ENCODE measurements at places on chromosomes 3 and 15. TPM values are rescaled to one million over a fixed set of nuclear protein-coding genes. Genes with fewer than 3 reads are reported as not detected.

GRCh38 chr3:110799271-110799670 lies 272.3 kb upstream of the NECTIN3 start:
- no peak for DNase-seq

DNA sequence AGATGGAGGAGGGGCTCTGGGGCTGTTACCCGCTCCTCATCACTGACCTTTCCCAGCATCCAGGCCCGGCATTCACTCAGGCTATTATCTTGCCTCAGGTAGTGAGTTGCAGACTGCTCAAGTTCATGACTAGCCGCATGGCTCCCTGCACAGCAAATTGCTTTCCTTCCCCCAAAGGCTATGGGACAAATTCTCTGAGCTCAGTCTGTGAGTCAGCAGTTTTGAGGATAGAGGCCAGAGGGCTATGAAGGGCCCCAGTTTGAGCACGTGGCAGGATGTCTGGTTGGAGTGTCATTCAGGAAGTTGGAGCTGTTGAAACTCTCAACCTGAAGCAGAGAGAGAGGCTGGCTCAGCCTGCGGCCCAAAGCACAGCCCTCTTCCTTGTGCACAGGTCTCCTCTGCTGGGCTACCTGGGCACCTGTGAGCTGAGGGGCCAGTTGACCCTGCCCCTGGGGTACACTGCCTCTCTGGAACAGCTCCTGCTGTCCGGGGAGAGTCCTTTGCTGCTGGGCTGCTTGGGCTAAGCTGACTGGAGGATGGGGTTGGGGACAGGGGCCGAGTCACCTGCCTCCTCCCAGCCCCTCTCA lies 7.9 kb downstream of the FAH start:
- DNase-seq = no peak

DNA sequence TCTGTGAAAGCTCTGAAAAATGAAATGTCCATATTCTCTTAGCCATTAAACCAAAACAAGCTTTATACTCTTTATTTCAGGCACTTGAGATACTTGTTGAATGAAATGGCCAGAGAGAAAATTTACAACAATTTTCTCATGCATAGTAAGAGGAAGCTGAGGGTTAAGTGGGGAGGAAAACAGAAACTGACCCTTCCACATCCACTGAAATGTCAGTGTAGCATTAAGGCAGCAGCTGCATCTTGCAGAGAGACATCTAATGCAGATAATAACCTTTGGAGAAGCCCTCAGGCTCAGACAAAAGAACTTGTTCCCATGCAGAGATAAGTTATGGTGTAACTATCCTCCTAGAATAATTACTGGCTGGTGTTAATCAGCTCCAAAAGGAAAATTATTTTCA lies 34.0 kb downstream of the ZDHHC23 start:
- DNase-seq = no peak

GRCh38 chr15:93980261-93980911 lies 251.0 kb upstream of the MCTP2 start:
- no peak for DNase-seq

- DNase-seq = no peak
Measured at GRCh38 chr15:39432026-39432425, 148.9 kb upstream of the THBS1 start.

GRCh38 chr15:93987068-93987467 lies 244.3 kb upstream of the MCTP2 start:
- no peak for DNase-seq

- DNase-seq = no peak
Measured at GRCh38 chr3:72909591-72909990, 21.7 kb downstream of the GXYLT2 start.

GRCh38 chr15:91780387-91780786 lies 73.1 kb upstream of the SLCO3A1 start:
- no peak for DNase-seq

DNA sequence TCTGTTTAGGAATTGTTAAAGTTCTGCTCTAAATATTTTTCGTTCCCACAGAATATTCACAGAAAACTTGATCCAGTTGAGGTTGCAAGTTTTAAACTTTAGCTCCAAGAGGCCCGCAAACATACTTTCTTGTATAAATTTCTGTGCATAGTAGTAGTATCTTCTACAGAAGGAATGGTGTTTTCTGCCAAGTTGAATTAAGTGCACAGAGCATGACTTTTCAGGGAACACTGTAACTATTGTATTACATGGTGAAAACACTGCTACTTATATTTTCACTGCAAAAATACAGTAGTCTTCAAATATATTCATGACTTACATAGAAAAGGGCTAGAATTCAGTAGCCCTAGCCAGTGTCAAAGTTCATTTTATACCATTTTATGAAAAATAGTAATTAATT lies 67.0 kb downstream of the SUCNR1 start:
- DNase-seq = no peak

- DNase-seq = no peak
Measured at GRCh38 chr15:26773067-26773877, 406 bp upstream of the GABRB3 start.

DNA sequence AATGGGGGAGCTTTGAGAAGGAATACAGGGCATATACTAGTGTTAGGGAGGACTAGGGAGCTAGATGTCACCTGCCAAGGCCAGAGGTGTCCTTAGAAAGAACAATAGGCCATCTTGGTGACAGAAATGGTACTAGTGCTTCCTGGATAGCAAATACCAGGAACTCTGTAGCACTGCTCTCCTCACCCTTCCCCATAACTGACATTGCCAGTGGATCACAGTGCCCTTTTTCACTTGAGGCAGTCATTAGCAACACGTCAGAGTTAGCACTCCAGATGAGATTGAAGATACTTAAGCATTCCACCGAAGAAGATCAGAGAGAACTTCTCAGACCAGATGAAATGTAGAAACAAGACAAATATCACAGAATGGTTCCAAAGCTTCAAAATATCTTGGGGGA lies 103.1 kb upstream of the PDZRN3 start:
- DNase-seq = no peak

DNA sequence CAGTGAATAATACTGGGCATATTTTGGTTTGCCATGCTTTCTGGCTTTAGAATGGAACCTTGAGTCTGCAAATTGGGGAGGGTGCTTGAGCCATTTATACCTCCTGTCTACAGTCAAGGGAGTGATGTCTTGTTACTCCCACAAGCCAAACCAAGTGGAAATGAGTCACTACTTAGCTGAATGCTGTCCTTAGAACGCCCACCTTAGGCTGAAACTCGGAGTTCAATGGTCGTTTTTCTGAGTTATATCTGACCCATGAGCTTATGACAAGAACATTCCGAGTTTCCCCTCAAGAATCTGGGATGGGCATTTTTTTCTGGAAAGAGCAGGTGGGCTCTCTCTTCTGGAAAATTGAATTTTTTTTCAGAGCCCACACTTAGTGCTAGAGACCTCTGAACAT lies 17.4 kb upstream of the CLDN18 start:
- no peak for DNase-seq

DNA sequence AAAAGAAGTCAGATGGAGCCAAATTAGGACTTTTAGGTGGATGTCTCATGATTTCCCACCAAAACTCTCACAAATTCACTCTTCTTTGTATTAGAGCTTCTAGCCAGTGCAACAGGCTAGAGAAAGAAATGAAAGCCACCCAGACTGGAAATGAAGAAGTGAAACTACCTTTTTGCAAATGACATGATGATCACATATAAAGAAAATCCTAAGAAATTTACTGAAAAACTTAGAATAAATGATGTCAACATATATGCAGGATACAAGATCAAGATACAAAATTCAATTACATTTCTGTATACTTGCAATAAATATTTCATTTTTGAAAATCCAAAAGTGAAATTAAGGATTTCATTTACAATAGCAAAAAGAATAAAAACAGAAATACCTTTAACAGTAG lies 110.8 kb downstream of the LRIG1 start:
- no peak for DNase-seq

DNA sequence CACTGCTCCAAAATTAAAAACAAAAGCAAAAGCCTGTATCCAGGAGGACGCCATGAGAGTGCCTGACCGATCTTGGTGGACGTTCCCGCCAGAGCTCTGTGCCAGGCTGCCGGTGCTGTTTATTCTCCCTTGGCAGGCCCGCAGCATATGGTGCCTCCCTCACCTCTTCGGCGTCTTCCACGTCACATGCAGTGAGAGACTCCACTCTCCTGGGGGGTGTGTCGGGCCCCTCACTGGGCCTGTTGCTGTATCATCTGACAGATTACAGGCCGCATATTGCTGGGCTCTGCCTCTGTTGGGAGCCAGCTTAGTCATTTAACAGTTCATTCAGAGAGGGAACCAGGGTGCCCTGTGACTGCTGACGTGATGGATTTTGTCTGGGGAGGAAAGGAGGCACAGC lies 86.4 kb upstream of the ARRDC4 start:
- DNase-seq = no peak

Gene ADGRG7
- 0.42 TPM for total RNA-seq

Gene BCL2A1
- total RNA-seq = not detected

Gene CAND2
- 17.3 TPM for total RNA-seq

All from tibial nerve (tissue), 4 donors.